Fibroblast of upper back skin (primary cell): ENCODE measurements at places on chromosomes 6 and 20.

GRCh38 chr6:43831191-43831590 is 61.2 kb downstream of the VEGFA start:
- no peak for DNase-seq

- DNase-seq, result peak; percentile 95
These were observed 1.8 kb upstream of the PRDM1 start for GRCh38 chr6:106084106-106084988.

GRCh38 chr20:1062334-1063010 is 55.9 kb upstream of the PSMF1 start:
- no peak for DNase-seq

DNA sequence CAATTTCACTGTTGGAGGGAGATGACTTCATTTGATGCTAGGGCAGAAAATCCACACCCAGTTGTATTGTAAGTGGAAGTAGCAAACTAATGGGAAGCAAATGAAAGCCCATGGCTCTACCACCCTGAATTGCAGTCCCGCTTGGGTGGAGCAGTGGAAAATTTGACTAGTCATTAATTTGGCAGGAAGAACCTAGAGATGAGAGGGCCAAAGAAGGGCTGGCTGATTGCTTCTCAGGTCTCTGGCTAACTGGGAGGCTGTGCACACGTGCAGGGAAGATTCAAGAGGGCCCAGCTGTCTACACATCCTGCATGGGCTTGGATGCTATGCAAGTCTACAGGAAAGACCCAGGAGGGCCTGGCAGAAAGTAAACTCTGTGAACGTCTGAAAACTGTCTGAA is 466.2 kb downstream of the TFAP2A start:
- no peak for DNase-seq

DNA sequence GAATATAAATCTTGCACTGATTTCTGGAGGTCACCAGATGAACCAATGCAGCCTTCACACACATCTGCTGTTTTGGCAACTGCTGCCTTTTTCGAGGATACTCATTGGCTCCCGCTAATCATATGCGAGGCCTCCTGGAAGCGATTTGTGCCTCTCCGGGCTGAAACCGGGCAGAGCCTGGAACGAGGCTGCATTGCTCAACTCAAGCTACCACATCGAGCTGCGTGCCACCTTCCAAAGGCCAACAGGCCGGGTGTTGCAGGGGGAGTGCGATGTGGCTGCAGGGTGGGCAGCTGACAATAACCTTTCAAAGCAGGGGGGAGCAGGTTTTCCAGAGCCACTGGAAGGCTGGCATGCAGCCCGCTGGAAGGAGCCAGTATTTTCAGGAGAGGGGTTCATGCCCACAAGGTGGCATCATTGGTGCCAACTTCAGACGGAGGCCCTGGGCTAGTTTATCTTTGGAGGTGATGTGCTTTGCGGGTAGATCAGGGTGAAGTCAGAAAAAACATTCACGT is 122.6 kb upstream of the IFNGR1 start:
- peak; percentile 62 for DNase-seq
